ENCODE measurements at places on chromosomes 7 and 10.

DNA sequence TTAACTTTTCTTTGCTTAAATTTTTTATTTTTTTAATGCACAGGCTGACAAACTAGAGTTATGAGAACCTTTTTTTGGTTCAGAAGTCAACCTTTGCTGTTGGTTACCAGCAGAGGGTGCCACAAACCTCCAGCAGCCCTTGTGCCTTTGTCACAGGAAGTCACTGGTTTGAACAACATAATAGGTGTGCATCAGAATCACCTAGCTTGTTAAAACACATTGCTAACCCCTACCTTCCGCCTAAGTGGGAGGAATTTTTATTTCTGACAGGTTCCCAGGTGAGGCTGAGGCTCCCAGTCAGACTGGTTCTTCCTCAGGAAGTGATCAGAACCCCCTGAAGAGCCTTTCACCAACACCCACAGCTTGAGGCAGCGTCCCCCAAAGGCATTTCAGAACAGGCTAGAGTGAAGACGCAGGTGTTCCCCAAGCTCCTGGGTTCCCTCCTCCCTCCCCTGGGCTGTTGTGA is 22.6 kb upstream of the VDAC2 start:
- no peak for DNase-seq

DNA sequence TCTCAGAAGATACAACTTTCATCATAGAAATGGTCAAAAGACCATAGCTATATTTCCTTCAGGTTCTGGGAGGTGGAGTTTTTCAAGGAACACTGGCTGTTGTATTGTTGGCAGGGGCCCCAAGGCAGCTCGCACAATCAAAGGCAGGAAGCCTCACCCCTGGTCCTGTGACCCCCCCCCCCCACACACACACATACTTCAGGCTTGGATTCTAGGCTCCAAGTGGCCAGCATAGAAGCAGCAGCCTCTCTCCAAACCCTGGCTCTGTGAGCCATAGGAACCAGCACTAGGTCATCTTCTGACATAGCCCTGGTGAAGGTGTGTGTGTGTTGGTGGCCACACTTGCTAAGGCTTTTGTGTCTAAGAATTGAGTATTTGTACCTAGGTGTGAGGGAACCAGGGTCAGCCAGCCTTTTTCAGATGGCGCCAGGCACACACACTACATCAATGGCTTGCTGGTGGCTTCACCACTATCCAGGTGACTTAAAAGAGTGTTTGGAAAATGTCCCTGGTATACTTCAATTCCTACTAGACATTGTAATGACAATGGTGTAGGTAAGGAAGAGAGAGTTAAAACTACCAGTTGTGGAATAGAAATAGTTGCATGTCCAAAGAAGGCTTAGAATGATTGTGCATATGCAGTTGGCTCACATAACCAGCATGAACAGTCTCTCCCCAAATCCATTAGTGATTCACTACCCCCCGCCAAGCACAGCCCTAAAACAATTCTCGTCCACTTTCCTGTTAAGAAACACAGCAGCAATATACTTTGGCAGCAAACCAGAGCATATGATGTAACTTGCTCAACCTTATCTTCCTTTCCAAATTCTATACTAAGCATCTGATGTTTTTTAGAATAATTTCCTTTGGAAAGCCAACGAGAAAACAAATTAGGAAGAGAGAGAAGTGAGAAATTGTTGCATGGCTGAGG is 91.3 kb downstream of the AVL9 start:
- DNase-seq: no peak

DNA sequence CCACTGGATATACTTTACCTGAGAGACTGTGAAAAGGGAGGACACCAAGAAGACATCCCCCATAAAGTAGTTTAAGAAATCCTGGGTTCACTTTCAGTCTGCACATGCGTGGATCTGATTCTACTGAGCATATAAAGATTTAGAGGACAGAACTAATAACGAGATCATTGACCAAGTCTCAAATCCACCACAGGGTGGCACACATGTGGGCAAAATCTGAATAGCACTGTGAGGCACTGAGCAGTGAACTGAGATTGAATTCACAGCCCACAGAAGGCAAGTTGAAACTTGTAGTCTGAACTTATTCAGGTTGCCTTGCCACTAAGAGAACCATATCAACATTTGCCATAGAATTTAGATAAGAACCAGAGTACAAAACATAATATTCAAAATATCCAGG is 818.6 kb downstream of the GRID1 start:
- DNase-seq: peak; percentile 70

GRCh38 chr7:47389923-47390630 is 191.8 kb downstream of the TNS3 start:
- peak; percentile 17 for DNase-seq

- no peak for DNase-seq
These were observed 1211.2 kb upstream of the SORCS1 start for GRCh38 chr10:108375691-108376090.

DNA sequence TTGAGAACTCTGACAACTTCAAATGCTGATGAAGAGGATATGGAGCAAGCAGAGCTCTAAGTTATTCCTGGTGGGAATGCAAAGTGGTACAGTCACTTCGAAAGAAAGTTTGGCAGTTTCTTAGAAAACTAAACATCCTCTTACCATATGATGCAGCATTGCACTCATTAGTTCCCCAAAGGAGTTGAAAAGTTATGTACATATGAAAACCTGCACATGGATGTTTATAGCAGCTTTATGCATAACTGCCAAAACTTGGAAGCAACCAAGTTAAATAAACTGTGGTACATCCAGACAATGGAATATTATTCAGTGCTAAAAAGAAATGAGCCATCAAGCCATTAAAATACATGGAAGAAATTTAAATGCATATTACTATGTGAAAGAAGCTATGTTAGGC is 779.3 kb upstream of the COBL start:
- DNase-seq: no peak

DNA sequence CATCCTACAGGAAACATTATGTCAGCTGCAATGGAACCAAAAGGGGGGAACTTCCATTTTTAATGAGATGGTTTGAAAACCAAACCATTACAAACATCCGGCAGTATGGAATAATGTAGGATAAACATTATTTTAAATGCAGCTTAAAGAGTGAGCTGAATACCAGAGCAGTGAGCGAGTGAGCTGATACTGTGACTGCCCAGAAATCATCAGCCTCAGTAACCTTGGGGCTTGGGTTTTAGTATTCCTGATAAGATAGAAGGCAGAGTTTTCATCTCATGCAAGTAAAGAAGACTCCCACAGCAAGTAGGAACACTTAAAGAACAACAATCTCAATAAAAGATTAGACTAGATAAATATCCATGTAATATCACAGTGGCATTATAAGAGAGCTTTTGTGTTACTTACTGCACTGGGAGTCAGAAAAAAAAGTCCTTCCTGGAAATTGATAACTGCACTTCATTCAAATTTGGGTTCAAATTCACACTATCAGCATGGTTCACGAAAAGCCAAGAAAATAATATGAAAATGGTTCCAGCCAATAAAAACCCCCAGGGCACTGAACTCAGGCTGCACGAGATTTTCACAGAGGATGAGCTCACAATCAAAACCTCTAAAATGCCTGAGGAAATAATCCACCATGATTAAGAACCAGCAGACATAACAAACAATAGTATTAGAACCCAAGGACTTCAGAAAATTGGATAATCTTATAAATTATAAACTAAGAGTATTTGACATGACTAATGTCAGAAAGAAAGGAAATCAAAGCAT is 115.7 kb downstream of the MTPAP start:
- DNase-seq: no peak

- DNase-seq: no peak
These were observed 29.3 kb upstream of the RHBDD2 start for GRCh38 chr7:75849573-75849972.

DNA sequence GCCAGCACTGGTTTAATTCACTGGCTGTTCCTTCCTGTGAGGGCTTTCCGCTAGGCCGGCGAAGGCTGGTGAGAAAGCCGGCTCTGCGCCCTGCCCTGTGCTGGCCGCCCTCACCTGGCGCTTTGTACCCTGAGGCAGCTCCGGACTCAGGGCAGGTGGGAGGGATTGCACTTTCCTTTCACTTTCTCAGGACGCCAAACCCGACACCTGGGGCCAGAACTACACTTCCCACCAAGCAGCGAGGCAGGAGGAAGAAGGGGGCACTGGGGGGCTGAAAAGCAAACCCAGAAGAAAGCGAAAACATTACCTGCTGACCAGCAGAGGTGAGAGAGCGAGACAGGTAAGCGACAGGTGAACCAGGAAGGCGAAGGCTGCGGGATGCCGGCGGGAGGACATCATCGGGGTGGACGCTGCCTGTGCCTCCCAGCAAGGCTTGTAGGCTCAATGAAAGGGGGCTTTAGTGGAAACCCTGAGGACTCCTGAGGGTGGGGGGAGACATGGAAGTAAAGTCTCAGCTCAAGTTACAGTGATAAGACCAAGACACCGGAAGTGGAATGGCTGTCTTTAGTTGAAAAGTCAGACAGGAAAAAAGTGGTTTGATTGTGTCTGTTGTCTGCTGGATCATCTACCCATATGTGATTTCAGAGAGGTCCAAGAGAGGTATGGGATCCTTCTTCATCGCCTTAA is at the start of gene RAB19:
RAB19 (plus strand) TSS at position 181 of the 687 bp plus-strand sequence. CDS start 3,589 bp downstream, outside the sequence.
- DNase-seq: no peak

GRCh38 chr10:112565434-112566053 is 118.5 kb downstream of the VTI1A start:
- no peak for DNase-seq

DNA sequence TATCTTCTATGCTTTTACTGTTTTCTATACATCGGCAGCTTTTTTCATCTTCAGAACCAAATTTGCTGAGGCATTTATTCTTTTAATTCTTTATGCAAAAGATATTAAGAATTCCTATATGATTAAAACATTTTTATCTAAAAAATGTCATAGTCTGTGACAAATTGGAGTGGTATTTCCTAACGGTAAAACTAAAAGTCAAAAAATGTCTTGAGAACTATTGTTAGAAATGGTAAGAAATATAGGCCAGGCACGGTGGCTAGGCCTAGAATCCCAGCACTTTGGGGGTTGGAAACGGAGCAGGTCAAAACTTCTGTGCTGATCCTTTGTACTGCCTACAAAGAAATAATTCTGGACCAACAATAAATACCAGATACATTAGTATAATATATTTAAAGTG is 57.7 kb upstream of the PRR15 start:
- DNase-seq: no peak

- DNase-seq: no peak
These were observed 560.9 kb downstream of the DNAJB6 start for GRCh38 chr7:157897681-157898080.

DNA sequence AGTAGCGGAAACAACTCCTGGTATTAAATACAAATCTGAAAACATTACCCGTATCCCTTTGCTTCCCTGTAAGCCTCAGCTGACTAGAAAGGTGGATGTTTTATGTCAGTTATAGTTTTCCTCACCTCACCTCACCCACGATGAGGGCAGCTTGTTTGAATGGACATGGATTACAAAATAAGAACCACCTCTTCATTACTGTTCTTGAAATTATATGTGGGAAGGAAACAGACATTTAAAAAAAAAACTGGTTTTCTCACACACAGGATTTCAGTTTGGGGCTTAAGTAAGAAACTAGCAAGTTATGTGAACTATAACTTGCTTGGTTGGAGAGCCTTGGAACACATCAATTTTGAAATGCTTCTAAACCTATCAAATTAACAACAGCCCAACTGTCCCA is 232.9 kb upstream of the CCDC6 start:
- DNase-seq: no peak

DNA sequence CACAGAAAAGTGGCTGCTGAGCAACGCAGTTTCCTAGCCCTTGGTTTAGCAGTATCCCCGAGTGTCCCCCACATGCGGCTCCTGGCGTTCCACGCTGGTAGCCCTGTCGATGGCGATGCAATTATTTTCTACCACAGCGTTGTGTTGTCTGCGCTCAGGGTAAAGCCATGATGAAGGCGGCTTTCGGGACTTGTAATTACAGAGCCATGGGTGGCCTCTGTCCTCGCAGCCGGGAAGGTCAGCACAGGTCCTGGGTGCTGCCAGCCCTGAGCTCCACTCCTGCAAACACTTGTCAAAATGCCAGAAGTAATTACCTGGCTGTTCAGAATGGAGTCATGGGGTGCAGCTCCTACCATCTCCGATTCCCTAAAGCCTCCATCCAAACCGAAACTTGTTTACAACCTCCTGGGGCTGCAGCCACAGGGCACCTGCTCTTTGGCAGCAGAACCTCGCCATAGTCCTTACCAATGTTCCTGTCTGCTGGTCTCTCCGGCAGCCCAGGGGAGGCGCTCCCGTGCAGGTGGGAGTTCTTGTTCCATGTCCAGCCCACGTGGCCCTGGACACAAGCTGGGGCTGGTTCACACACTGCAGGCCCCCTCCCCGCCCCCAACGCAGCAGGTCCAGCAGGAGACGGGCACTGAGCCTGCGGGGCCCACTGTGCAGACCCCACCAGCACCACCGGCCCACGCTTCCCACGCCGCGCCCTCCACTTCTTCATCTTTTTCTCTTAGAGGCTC is 512.6 kb downstream of the PTPRN2 start:
- no peak for DNase-seq

DNA sequence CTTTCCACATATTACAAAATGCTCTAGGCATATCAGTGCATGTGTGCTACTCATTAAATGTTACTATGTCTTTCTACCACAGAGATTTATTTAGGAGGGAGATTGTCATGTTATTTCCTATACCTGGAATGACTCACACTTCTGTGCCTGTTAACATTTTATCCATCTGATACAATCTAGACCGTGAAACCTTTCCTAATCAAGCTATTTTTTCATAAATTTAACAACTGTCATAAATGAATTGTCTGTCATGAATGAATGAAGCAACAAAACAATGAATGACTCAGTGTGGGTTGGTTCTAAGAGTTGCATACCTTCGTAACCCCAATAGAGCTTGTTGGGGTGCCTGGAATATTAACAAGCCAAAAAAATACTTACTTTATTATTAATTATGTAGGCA is 554.3 kb downstream of the GRM8 start:
- DNase-seq: no peak

DNA sequence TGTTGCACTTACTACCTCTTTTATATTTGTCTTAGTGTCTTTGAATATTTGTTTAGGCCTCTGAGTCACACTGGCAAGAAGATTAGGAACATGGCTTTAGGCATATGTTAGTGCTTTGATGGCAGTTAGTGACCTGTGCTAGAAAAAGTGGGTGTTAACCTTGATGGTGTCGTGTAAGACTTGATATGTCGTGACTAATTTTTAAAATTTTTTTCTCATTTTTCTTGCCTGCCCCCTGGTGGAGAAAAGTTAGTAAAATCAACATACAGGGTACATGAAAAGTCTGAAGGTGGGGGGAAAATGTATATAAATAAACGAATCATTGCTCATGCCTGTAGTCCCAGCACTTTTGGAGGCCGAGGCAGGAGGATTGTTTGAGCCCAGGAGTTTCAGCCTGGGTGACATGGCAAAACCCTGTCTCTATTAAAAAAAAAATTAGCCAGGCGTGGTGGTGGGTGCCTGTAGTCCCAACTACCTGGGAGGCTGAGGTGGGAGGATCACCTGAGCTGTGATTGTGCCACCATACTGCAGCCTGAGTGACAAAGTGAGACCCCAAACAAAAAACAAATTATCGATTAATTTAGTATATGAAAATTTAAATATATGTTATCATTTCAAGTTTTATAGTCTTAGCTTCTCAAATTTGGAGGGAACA is 44.6 kb downstream of the TAX1BP1 start:
- no peak for DNase-seq

GRCh38 chr10:34339816-34340553 is 475.1 kb downstream of the PARD3 start:
- no peak for DNase-seq

- no peak for DNase-seq
These were observed 41.1 kb downstream of the WIPI2 start for GRCh38 chr7:5231116-5231515.

GRCh38 chr10:79420974-79421688 is 24.3 kb downstream of the ZCCHC24 start:
- no peak for DNase-seq

- no peak for DNase-seq
These were observed 19.1 kb downstream of the ADAM8 start for GRCh38 chr10:133257489-133258065.

Measured in dorsolateral prefrontal cortex (tissue), 122 donors.